ENCODE measurements at places on chromosomes 12 and 14. TPM values are rescaled to one million over a fixed set of nuclear protein-coding genes. Genes with fewer than 3 reads are reported as not detected.

Gene BCL7A
- total RNA-seq: 1.8 TPM

Gene FSCB
- 0.02 TPM for total RNA-seq

Gene MANSC1
- total RNA-seq: 0.39 TPM

Gene IRAK4
- 20.2 TPM for total RNA-seq

Gene BIN2
- total RNA-seq: not detected

Gene EML1
- total RNA-seq: 18.5 TPM

All from H4 (cell line).